ENCODE measurements at places on chromosomes 7 and 10. TPM values are rescaled to one million over a fixed set of nuclear protein-coding genes. Genes with fewer than 3 reads are reported as not detected.

DNA sequence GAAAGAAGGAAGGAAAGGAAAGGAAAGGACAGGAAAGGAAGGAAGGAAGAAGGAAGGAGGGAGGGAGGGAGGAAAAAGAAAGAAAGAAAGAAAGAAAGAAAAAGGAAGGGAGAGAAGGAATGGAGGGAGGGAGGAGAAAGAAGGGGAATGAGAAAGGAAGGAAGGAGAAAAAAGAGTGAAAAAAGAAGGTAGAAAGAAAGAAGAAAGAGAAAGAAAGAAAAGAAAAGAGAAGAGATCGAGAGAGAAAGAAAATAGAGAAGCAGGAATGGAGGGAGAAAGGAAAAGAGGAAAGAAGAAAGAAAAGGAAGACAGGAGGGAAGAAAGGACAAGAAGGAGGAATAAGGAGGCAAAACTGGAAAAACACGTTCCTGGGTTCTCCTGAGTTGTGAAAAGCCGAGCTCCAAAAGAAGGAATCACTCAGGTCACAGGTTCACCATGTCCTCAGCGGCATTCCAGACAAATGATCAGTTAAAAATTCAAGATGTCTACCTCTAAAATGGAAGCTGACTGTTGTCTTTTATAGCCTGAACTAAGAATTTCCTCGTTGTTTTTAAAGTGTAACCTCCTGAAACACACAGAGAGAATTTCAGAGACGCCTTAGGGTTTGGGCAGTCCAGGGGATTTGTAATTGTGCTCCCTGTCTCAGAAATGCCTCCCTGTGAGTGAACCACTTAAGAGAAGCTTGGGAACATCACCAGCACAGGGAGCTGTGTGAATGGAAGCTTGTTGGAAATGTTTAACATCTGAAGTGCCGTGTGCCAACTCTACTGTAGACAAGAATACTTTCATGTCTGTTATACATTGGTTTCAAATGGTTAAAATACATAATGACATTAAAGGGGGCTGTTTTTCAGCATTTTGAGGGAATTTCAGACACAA, 80.7 kb downstream of the INHBA start:
- DNase-seq: no peak

DNA sequence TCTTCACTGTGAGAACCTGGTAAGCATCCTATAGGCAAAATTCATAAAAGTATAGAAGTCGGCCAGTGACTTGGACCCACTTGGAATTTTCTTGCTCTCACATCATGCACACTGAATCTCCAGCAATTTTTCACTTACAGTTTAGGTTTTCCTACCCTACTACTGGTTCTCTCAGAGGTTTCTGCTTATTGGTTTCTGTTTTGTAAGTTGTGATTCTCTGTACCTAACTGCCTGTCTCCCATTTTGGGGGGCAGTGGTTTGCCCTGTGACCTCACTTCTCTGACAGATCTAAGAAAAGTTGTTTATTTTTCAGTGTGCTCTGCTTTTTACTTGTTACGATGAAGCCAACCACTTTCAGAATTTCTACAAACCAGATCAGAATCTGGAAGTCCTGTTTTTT, 158.1 kb downstream of the CFTR start:
- DNase-seq: no peak

PAXIP1 gene
- total RNA-seq: 31.4 TPM

HSPA12A gene
- total RNA-seq: not detected

- DNase-seq: no peak
Observed at GRCh38 chr10:95531994-95532399, 29.2 kb downstream of the SORBS1 start.

GRCh38 chr7:132738254-132738653, 162.0 kb upstream of the PLXNA4 start:
- no peak for DNase-seq
